ENCODE measurements at places on chromosomes 12 and 14.

DNA sequence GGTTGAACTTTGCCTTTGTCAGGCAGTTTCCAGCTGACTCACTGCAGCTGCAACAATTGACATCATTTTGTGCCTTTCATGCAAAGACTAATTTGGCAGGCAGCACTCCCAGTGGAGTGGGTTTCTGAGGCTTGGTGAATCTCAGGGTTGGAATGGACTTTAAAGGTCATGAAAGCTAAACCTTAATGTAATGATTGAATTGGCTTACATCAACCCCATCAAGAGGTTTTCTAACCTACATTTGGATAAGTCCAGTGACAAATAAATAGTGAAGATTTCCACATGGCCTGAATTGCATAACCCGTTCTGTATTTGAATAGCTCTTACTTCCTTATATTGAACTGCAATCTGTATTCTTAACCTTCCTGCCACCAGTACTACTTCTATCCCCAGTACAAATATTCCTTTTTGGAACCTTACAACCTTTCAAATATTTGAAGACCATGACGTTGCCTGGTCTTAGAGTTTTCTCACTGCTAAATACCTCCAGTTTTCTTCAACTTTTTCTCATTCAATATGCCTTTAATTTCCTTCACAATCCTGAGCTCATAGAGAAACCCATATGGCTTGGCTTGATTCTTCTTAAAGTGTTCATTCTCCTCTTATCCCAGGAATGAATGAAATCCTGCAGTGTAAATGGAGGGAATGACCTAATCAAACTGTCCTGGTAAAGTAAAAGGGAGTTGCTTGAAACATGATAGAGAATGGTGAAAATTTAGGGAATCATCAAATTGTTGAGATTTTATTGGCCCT lies 168.1 kb upstream of the NOVA1 start:
- H3K36me3 ChIP-seq = no peaks in the 10 kb centered on the region
- DNase-seq = no peak
- H3K27ac ChIP-seq = no peak overlapping the region
- no peak overlapping the region for H3K4me3 ChIP-seq
- H3K27me3 ChIP-seq = no peaks in the 10 kb centered on the region

DNA sequence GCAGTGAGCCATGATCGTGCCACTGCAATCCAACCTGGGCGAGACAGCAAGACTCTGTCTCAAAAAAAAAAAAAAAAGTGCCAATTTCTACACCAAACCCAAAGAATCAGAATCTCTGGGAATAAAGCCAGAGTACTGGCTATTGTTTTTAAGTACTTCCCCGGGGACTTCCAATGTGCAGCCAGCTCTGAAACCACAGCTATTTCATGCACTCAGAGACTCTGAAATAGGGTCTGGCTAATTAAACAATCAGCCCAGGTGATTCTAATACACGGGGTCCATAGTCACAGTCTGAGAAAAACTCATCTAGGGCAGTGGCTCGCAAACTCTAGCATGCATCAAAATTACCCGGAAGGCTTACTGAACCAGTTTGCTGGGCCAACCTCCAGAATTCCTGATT lies 56.3 kb downstream of the SIX6 start:
- H3K36me3 ChIP-seq = no peaks in the 10 kb centered on the region
- H3K4me3 ChIP-seq = no peak overlapping the region
- H3K27ac ChIP-seq = no peak overlapping the region
- no peak for DNase-seq
- H3K27me3 ChIP-seq = no peaks in the 10 kb centered on the region

- no peak for DNase-seq
- no peaks in the 10 kb centered on the region for H3K4me1 ChIP-seq
- H3K27ac ChIP-seq = no peak overlapping the region
- H3K27me3 ChIP-seq = no peaks in the 10 kb centered on the region
- no peak overlapping the region for H3K4me3 ChIP-seq
Measured at GRCh38 chr14:39827901-39828655, 395.8 kb upstream of the FBXO33 start.

DNA sequence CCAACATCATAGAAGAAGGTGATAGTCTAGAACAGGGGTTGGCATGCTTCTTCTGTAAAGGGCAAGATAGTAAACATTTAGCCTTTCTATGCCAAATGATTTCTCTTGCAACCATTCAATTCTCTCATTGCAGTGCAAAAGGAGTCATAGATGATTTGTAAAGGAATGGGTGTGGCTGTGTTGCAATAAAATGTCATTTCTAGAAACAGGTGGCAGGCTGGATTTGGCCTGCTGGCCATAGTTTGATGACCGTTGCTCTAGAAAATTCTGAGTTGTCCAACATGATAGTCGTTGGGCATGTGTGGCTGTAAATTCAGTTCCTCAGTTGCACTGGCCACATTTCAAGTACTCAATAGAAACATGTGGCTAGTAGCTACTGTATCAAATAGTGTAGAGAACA lies 21.7 kb downstream of the SMCO2 start:
- no peaks in the 10 kb centered on the region for H3K4me1 ChIP-seq
- no peak overlapping the region for H3K27ac ChIP-seq
- peaks cover 3% of the 10 kb centered on the region for H3K36me3 ChIP-seq
- DNase-seq = no peak
- H3K27me3 ChIP-seq = peaks cover 36% of the 10 kb centered on the region
- H3K4me3 ChIP-seq = no peak overlapping the region

GRCh38 chr12:101013993-101014392 lies 196.0 kb downstream of the SLC5A8 start:
- H3K27me3 ChIP-seq = no peaks in the 10 kb centered on the region
- DNase-seq = no peak
- no peak overlapping the region for H3K27ac ChIP-seq

- peaks cover 3% of the 10 kb centered on the region for H3K36me3 ChIP-seq
- H3K4me1 ChIP-seq = peaks cover 33% of the 10 kb centered on the region
- H3K27ac ChIP-seq = no peak overlapping the region
Measured at GRCh38 chr12:116247377-116247776, 30.1 kb downstream of the MED13L start.

DNA sequence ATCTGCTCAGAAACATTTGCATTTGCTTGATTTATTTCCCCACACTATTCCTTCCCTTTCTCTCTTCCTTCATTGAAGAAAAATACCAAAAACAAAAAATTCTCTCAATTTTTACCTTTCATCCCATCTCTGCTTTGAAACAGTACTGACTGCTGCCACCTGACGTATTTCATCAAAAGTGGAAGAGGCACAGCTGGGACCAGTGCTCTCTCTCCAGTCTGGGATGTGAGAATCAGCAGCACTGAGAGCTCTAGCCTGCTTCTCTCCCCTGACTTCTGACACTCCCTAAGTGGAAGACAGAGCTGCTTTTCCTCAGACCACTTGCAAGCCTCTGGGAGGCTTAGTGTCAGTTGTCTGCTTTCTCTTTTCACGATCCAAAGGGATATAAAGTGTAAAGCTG lies 36.9 kb downstream of the TTLL5 start:
- DNase-seq = no peak
- no peak overlapping the region for H3K27ac ChIP-seq
- no peaks in the 10 kb centered on the region for H3K36me3 ChIP-seq

GRCh38 chr12:53102883-53103807 lies at the start of gene SOAT2:
TSS of gene SOAT2 (plus strand) at chr12:53103486. CDS start at chr12:53103578, 92 bp downstream.
- peak; percentile 42 for DNase-seq
- peaks cover 3% of the 10 kb centered on the region for H3K36me3 ChIP-seq
- H3K27ac ChIP-seq = peak within 1 kb of the TSS; percentile 88
- H3K4me1 ChIP-seq = peaks cover 41% of the 10 kb centered on the region
- peak within 1 kb of the TSS; percentile 71 for H3K4me3 ChIP-seq
- no peaks in the 10 kb centered on the region for H3K27me3 ChIP-seq

DNA sequence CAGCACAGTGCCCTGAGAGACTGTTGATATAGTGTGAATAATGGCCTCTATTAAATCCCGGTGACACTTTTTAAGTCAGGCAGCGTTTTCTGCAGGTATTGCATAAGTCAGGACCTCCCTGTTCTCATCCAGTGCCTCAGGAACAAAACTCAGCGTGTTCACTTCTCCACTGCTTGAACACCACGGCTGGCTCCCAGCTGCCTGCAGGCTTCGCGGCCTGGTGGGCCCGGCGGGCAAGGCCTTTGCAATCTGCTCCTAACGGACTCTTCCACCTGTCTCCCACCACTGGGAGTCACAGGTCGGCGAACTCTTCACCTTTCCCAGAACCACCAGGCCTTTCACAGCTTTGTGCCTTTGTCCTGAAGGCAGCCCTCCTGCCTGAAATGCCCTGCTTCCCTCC lies 18.7 kb downstream of the RFX4 start:
- no peak overlapping the region for H3K27ac ChIP-seq
- no peaks in the 10 kb centered on the region for H3K4me1 ChIP-seq
- no peak for DNase-seq
- no peaks in the 10 kb centered on the region for H3K36me3 ChIP-seq
- H3K4me3 ChIP-seq = no peak overlapping the region
- H3K27me3 ChIP-seq = peaks cover 60% of the 10 kb centered on the region

DNA sequence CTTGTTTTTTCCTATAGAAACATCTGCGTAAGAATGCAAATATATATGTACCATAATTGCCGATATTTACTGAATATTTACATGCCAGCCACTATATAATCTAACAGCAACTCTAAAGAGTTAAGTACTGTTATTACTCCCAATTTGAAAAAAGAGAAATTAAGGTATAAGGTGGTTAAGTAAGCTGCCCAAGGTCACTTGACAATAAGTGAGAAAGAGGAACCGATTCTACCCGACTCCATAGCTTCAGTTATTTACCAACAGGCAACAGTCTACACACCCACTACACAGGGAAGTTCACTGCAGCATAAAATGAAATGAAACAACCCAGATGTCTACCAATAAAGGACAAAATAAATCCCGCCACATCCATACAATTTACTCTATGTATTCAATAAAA lies 1.1 kb downstream of the MIS18BP1 start:
- H3K4me3 ChIP-seq = peak overlapping the region; percentile 92
- no peak for DNase-seq
- peaks cover 10% of the 10 kb centered on the region for H3K36me3 ChIP-seq
- peaks cover 15% of the 10 kb centered on the region for H3K4me1 ChIP-seq
- H3K27ac ChIP-seq = peak overlapping the region; percentile 95
- H3K27me3 ChIP-seq = no peaks in the 10 kb centered on the region

GRCh38 chr12:44015333-44015941 lies 179.6 kb downstream of the TMEM117 start:
- H3K27me3 ChIP-seq = no peaks in the 10 kb centered on the region
- H3K4me1 ChIP-seq = no peaks in the 10 kb centered on the region
- no peak overlapping the region for H3K27ac ChIP-seq
- no peak for DNase-seq
- H3K36me3 ChIP-seq = peaks cover 2% of the 10 kb centered on the region

- no peaks in the 10 kb centered on the region for H3K4me1 ChIP-seq
- H3K27ac ChIP-seq = no peak overlapping the region
- no peak for DNase-seq
Measured at GRCh38 chr14:99350751-99351150, 78.8 kb upstream of the BCL11B start.

GRCh38 chr12:89980236-89980635 lies 271.6 kb upstream of the ATP2B1 start:
- H3K4me3 ChIP-seq = no peak overlapping the region
- H3K27me3 ChIP-seq = no peaks in the 10 kb centered on the region
- H3K36me3 ChIP-seq = peaks cover 2% of the 10 kb centered on the region
- peaks cover 6% of the 10 kb centered on the region for H3K4me1 ChIP-seq
- no peak for DNase-seq
- no peak overlapping the region for H3K27ac ChIP-seq

GRCh38 chr14:102342238-102342637 lies 20.5 kb downstream of the CINP start:
- H3K27ac ChIP-seq = no peak overlapping the region
- no peaks in the 10 kb centered on the region for H3K27me3 ChIP-seq
- no peak for DNase-seq
- no peak overlapping the region for H3K4me3 ChIP-seq

GRCh38 chr14:29536886-29537511 lies 390.6 kb downstream of the PRKD1 start:
- H3K27me3 ChIP-seq = no peaks in the 10 kb centered on the region
- no peaks in the 10 kb centered on the region for H3K4me1 ChIP-seq
- no peak for DNase-seq
- no peak overlapping the region for H3K4me3 ChIP-seq

Measured in effector memory CD8-positive, alpha-beta T cell (primary cell).